ENCODE measurements at places on chromosomes 11 and 22. TPM values are rescaled to one million over a fixed set of nuclear protein-coding genes. Genes with fewer than 3 reads are reported as not detected.

Gene RIBC2
- 8.7 TPM for total RNA-seq

GRCh38 chr11:359181-359714 is 10.1 kb upstream of the B4GALNT4 start:
- no peak for DNase-seq
- no peak overlapping the region for H3K27ac ChIP-seq
- H3K36me3 ChIP-seq: peaks cover 4% of the 10 kb centered on the region
- peaks cover 8% of the 10 kb centered on the region for H3K4me1 ChIP-seq
- no peak overlapping the region for H3K4me3 ChIP-seq

- peaks cover 3% of the 10 kb centered on the region for H3K27me3 ChIP-seq
- no peak overlapping the region for H3K4me3 ChIP-seq
- peaks cover 38% of the 10 kb centered on the region for H3K4me1 ChIP-seq
- peaks cover 2% of the 10 kb centered on the region for H3K36me3 ChIP-seq
- no peak for DNase-seq
These were observed 48.7 kb downstream of the C11orf58 start for GRCh38 chr11:16787035-16787742.

- H3K27me3 ChIP-seq: no peaks in the 10 kb centered on the region
- no peak overlapping the region for H3K27ac ChIP-seq
- no peak overlapping the region for H3K4me3 ChIP-seq
These were observed 15.1 kb upstream of the PAMR1 start for GRCh38 chr11:35540526-35540925.

DNA sequence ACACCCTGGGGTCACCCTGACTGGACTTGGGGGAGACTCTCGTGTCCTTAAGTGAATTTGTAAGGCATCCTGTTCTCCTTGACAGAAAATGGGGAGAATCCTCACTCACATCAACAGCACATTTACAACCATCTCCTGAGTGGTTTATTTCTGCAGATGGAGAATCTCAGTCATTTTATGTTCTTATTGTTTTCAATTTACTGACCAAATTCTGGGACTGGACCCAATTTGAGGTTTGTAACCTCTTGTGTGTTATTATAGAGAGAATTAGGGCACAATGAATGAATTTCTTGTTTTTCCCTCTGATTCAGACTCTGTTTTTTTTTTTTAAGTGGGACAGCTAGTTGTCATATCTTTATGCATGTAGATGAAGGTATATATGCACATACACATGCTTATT is 104.9 kb downstream of the ADAMTS15 start:
- no peaks in the 10 kb centered on the region for H3K36me3 ChIP-seq
- no peak overlapping the region for H3K27ac ChIP-seq
- no peak overlapping the region for H3K4me3 ChIP-seq
- DNase-seq: no peak

DNA sequence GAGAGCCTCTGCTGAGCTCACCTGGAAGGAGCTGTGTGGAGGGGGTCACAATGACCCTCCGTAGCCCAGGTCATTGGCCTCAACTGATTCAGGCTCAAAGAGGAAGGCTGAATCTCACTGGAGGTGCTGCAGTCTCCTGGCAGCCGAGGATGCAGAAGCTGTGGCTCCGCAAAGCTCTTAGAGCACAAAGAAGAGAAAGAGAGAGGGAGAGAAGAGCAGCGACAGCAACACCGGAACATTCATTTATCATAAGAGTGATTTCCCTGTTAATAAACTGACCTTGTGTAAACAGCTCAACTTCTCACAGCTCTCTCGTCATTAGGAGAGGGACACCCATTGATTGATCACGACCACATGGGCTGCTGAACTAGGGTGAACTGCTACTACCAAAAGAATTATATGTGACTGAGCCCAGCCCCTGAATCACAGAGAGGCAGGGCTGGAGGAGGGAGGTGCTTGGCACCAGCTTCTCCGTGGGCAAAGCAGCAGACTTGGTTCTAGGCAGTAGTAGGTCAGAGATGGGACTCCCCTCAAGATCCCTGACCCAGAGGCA is 281.7 kb downstream of the NXPE2 start:
- H3K4me1 ChIP-seq: peaks cover 7% of the 10 kb centered on the region
- peaks cover 15% of the 10 kb centered on the region for H3K27me3 ChIP-seq
- no peaks in the 10 kb centered on the region for H3K36me3 ChIP-seq
- no peak for DNase-seq
- peak overlapping the region; percentile 45 for H3K27ac ChIP-seq

Gene OR9Q2
- total RNA-seq: not detected

Gene KDM4D
- total RNA-seq: 3.1 TPM

DNA sequence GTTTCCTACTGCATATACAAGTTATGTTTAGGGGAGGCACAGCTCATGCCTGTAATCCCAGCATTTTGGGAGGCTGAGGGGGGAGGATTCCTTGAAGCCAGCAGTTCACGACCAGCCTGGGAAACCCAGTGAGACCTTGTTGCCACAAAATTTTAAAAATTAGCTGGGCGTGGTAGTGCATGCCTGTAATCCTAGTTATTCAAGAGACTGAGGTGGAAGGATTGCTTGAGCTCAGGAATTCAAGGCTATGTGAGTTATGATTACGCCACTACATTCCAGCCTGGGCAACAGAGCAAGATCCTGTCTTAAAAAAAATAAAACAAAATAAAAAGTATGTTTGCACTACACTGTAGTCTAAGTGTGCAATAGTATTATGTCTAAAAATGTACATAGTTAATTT is 108.8 kb upstream of the TEAD1 start:
- H3K4me1 ChIP-seq: no peaks in the 10 kb centered on the region
- no peak overlapping the region for H3K27ac ChIP-seq
- H3K27me3 ChIP-seq: no peaks in the 10 kb centered on the region
- H3K36me3 ChIP-seq: no peaks in the 10 kb centered on the region
- H3K4me3 ChIP-seq: no peak overlapping the region
- no peak for DNase-seq

- H3K27ac ChIP-seq: no peak overlapping the region
- no peaks in the 10 kb centered on the region for H3K36me3 ChIP-seq
- no peak for DNase-seq
- H3K4me1 ChIP-seq: no peaks in the 10 kb centered on the region
- no peak overlapping the region for H3K4me3 ChIP-seq
These were observed 2.1 kb downstream of the CLDN25 start for GRCh38 chr11:113781682-113782081.

DNA sequence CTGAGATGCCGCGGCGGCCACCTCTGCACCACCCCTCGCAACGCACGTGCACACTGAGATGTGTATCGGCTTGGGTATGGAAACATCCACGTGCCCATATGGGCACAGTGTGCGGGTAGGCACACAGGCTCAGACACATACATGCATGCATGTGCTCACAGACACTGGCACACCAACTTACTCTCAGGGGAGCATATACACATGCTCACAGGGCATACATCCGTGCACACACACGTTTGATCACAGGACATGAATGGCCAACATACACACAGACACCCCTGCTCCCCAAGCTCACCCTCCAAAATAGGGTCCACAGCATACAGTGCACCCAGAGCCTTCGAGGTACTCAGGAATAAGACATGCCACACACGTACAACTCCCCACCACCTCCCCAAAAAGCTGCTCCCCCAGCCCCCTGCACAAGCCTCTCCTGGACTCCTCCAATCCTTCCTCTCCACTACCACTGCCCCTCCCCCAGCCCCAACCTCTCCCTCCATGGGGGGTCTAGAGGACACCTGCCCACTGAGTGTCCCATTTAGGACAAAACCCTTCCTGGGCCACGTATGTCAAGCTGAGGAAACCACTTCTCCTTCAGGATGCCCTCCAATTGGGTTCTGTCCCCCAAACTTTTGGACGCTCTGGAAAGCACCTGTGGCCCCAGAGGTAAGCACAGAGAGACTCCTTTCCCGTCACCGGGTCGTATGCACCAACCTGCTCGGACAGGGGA is 53.1 kb downstream of the SLC22A12 start:
- DNase-seq: no peak
- peaks cover 24% of the 10 kb centered on the region for H3K4me1 ChIP-seq
- H3K27ac ChIP-seq: no peak overlapping the region
- no peaks in the 10 kb centered on the region for H3K36me3 ChIP-seq
- peaks cover 39% of the 10 kb centered on the region for H3K27me3 ChIP-seq

DNA sequence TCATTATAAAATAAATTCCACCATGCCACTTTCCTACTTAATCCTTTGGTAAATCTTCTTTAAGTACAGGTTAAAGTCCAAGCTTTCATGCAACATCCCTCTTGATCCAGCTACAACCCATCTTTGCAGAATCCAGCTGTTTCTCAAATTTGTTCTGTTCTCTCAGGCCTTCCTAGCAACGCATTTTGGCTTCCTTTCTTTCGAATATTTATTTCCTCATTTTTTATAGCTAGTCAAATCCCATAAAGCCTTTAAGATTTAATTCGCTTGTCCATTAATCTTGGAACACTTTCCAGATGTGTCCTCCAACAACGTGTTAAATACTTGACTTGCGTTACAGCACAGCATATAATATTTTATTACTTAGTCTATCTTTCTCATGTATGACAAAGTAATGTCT is 600.1 kb upstream of the CHORDC1 start:
- no peaks in the 10 kb centered on the region for H3K27me3 ChIP-seq
- H3K27ac ChIP-seq: no peak overlapping the region
- H3K36me3 ChIP-seq: no peaks in the 10 kb centered on the region
- H3K4me1 ChIP-seq: peaks cover 2% of the 10 kb centered on the region

GRCh38 chr11:3962406-3962840 is 107.0 kb downstream of the STIM1 start:
- H3K27me3 ChIP-seq: no peaks in the 10 kb centered on the region
- no peaks in the 10 kb centered on the region for H3K4me1 ChIP-seq
- no peaks in the 10 kb centered on the region for H3K36me3 ChIP-seq
- H3K4me3 ChIP-seq: no peak overlapping the region
- H3K27ac ChIP-seq: peak overlapping the region; percentile 20

- H3K4me3 ChIP-seq: no peak overlapping the region
- no peak overlapping the region for H3K27ac ChIP-seq
- no peak for DNase-seq
- peaks cover 5% of the 10 kb centered on the region for H3K36me3 ChIP-seq
- peaks cover 21% of the 10 kb centered on the region for H3K4me1 ChIP-seq
These were observed 40.9 kb downstream of the FAM168A start for GRCh38 chr11:73556966-73557365.

DNA sequence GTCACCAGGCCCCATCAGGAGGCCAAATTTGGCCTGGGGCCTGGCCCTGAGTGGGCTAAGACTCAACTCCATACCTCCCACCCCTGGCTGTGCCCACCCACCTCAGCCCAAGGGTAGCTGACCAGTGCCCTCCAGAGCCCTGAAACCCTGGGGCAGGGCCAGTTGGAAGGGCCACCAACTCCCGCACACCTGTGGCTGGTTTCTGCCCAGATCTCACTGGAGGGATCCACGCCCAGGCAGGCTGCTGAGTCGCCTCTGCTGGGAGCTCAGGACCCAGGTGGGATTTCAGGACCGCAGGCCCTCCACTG is 8.9 kb upstream of the PIM3 start:
- no peaks in the 10 kb centered on the region for H3K36me3 ChIP-seq
- DNase-seq: no peak
- no peak overlapping the region for H3K27ac ChIP-seq
- H3K4me1 ChIP-seq: peaks cover 9% of the 10 kb centered on the region

DNA sequence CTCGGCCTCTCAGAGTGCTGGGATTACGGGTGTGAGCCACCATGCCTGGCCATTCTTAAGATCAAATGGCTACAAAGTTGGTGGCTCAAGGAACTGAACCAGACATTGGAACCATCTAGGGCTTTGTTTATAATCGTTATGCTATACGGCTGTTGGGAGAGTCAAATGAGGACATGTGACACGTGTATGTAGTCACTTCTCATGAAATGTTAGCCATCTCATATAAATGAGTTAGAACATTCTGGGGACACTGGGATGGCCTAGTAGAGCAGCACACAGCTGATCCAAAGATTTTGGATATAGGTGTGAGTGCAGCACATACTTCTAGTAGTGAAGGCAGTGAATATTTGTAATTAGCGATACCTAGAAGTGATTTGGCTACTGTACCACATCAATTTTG is 6.6 kb upstream of the RBM4 start:
- H3K36me3 ChIP-seq: peaks cover 33% of the 10 kb centered on the region
- no peak overlapping the region for H3K27ac ChIP-seq
- H3K4me3 ChIP-seq: peak overlapping the region; percentile 32
- no peaks in the 10 kb centered on the region for H3K27me3 ChIP-seq

DNA sequence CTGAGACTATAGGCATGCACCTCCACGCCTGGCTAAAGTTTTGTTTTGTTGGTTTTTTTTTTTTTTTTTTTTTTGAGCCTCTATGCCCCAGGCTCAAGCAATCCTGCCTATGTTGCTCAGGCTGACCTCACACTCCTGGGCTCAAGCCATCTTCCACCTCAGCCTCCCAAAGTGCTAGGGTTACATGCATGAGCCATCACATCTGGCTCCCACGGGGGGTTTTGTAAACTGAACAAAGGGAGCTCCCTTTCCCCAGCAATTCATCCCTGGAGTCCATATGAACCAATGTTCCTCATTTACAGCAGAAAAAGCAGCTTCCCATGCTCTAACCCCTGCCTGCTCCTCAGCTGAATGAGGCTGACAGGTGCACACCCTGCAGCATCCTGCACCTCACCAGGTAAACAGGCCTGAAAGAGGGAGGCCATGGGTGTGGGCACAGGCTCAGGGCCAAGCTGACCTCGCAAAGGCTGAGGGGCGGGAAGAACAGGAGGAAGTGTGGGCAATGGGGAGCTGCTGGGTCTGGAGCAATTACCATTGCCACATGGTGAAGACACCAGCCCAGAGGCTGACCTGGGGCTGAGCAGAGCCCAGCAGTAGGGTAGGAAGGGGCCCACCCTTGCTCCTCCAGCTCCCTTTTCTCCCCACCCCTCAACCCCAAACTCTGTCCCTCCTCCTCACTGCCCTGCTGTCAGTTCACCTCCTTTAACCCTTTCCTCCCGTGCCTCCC is 58.2 kb downstream of the RBX1 start:
- H3K27me3 ChIP-seq: no peaks in the 10 kb centered on the region
- H3K27ac ChIP-seq: no peak overlapping the region
- no peak for DNase-seq
- H3K4me1 ChIP-seq: peaks cover 3% of the 10 kb centered on the region

DNA sequence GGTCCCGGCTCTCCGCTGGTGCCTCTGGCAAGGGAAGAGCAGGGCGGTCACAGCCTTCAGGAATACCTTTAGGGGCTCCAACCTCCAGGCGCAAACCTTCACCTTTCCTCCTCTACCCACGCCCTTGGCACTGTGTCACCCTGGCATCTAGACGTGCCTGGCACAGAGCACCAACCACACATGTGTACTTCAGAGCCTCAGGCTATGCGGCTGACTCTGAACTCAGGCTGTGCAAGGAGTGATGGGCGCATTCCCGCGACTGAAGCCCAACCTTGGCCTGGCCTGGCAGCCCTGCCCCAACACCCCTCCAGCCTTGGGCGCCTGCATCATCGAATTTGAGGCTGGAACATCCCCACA is 11.4 kb downstream of the SCARF2 start:
- peaks cover 10% of the 10 kb centered on the region for H3K36me3 ChIP-seq
- no peak overlapping the region for H3K27ac ChIP-seq
- no peak for DNase-seq

- peaks cover 9% of the 10 kb centered on the region for H3K36me3 ChIP-seq
- H3K4me1 ChIP-seq: peaks cover 4% of the 10 kb centered on the region
- H3K4me3 ChIP-seq: no peak overlapping the region
- DNase-seq: no peak
These were observed 58.6 kb downstream of the BRD1 start for GRCh38 chr22:49768951-49769690.

Gene OR52B2
- not detected for total RNA-seq

GRCh38 chr11:19947537-19948114 is 212.6 kb downstream of the DBX1 start:
- no peaks in the 10 kb centered on the region for H3K36me3 ChIP-seq
- no peak overlapping the region for H3K27ac ChIP-seq
- peaks cover 5% of the 10 kb centered on the region for H3K4me1 ChIP-seq
- no peak overlapping the region for H3K4me3 ChIP-seq
- H3K27me3 ChIP-seq: peaks cover 5% of the 10 kb centered on the region

Gene APOA5
- not detected for total RNA-seq
